ENCODE measurements at places on chromosomes 7 and 10. TPM values are rescaled to one million over a fixed set of nuclear protein-coding genes. Genes with fewer than 3 reads are reported as not detected.
A peak's percentile ranks its signal among the peaks of the same experiment; 100 is the strongest.

Gene SLC13A1
- not detected for total RNA-seq

- peak; percentile 75 for DNase-seq
Observed at GRCh38 chr10:14653271-14654161, 121.2 kb downstream of the FAM107B start.

DNA sequence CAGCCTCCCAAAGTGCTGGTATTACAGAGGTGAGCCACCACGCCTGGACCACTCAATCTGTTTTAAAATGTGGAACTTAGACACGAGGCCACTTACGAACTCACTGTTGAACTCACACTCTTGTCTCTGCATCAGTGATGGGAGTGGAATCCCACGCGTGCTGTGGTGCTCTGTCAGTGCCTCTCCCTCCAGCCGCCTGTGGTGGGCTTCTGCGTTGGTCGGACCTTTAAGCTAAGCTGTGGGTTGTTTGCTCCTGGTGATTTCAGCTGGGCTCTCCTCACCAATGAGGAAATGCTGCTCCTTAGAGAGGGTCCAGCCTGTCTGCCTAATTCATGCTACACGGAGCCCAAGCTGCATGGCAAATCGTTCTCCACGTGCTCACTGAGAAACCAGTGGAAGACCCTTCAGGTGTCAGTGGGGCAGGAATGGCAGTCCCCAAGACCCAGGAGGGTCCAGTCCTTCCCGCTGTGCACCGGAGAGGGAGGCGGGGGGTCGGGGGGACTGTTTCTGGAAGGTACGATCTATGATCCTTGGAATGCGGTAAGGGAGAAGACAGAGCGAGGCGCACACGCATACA lies 17.9 kb upstream of the PRKAR1B start:
- DNase-seq = no peak

DNA sequence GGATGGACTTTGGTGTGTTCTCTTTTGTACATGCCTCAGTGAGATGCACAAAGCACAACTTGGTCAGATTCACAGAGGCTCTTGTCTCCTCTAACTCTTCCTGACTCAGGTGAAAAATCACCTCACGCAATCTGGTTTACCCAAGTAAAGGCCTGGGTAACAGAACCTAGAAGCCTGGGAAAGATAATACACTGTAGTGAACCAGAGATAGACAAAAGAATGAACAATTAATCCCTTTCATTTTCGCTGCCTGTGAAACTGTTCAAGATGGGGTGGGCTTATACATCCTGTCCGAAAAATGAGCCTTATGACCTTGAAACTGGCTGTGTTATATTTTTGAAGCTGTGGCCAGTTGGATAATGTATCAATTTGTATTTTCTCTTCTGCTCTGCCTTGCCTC lies 678.9 kb upstream of the TEX47 start:
- DNase-seq = no peak

- DNase-seq = no peak
Observed at GRCh38 chr10:114044247-114045135, 825 bp downstream of the ADRB1 start.

GRCh38 chr10:82910301-82910700 lies 1035.3 kb downstream of the NRG3 start:
- no peak for DNase-seq
